Activated CD8-positive, alpha-beta memory T cell treated with anti-CD3 and anti-CD28 coated beads for 36 hours (primary cell): ENCODE measurements at places on chromosomes 11 and 22. TPM values are rescaled to one million over a fixed set of nuclear protein-coding genes. Genes with fewer than 3 reads are reported as not detected.

Gene PLAAT5
- total RNA-seq: 0.25 TPM

Gene RAB39A
- total RNA-seq: 0.23 TPM

Gene ASPHD2
- 14.5 TPM for total RNA-seq

Gene MMP10
- not detected for total RNA-seq

Gene OR52A1
- total RNA-seq: not detected

Gene FGF19
- total RNA-seq: not detected

Gene CLDN5
- total RNA-seq: not detected

Gene SLC22A25
- total RNA-seq: not detected

Gene CCDC15
- total RNA-seq: 3.8 TPM

Gene OR51A7
- total RNA-seq: not detected

Gene ZNRF3
- total RNA-seq: 1.5 TPM

Gene ZFTA
- 6.2 TPM for total RNA-seq

Gene OR51I1
- not detected for total RNA-seq

Gene TTC12
- total RNA-seq: 14.3 TPM

Gene LRRC4C
- total RNA-seq: not detected

Gene LPXN
- 121 TPM for total RNA-seq

Gene ADM2
- total RNA-seq: 5.2 TPM

Gene GGTLC3
- not detected for total RNA-seq

Gene GRIA4
- not detected for total RNA-seq

Gene BEST1
- not detected for total RNA-seq

Gene GALNT18
- total RNA-seq: 3.6 TPM

Gene P2RX6
- total RNA-seq: 0.38 TPM
